Stimulated activated CD4-positive, alpha-beta T cell treated with anti-CD3 and anti-CD28 coated beads, TNF-alpha, amount 100 ng/mL, for 48 hours (primary cell): ENCODE measurements at places on chromosomes 11 and 22.

DNA sequence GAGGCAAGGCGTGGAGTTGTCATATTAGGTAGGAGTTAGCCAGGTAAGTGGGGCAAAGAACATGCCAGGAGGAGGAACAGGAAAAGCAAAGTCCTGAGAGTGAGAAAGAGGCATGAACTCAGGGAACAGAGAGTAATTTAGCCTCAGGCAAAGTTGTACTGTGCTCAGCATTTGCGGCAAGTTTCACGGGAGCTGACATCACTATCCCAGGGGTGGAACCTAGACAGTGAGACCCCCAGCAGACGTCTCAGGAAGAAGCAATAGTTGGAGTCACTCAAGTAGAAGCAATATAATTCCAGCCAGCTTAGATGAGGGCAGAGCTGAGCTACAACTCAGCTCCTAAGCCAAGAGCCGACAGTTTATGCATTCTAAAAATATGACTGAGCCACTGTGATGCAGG, 426.0 kb upstream of the ISX start:
- DNase-seq, result no peak

DNA sequence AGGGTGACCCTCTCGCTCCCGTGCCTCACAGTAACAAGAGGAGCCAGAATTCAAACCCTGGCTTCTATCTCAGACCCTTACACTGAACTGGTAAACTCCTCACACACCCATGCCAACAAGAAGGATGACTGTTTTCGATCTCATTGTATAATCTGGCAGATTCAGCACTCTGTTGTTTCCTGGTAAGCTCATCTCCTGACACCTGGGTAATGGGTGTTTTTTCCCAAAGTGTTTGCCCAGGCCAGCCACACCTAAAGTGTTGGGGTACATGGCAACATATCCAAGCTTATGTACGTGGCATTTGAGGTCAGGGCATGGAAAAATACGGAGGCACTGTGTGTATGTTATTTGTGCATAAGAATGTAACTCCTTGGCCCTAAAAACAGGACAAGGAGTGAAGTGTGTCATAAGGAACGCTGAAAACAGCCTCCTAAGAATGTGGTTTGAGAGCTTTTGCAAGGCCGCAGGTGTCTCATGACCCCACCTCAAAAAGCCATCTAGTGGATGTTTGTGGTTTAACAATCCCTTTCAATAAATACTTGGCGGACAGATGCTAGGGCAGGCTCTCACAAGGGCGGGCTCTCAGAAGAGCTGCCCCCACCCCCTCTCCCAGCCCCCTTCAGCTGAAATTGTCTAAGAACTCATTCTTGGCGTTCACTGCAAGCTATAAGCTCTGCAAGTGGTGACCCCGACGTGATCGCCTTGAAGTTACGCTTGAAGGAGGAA, at the start of gene MS4A15:
TSS of gene MS4A15 (plus strand) at position 561 of the 726 bp plus-strand sequence. CDS start 6,867 bp downstream, outside the sequence.
- DNase-seq, result no peak

DNA sequence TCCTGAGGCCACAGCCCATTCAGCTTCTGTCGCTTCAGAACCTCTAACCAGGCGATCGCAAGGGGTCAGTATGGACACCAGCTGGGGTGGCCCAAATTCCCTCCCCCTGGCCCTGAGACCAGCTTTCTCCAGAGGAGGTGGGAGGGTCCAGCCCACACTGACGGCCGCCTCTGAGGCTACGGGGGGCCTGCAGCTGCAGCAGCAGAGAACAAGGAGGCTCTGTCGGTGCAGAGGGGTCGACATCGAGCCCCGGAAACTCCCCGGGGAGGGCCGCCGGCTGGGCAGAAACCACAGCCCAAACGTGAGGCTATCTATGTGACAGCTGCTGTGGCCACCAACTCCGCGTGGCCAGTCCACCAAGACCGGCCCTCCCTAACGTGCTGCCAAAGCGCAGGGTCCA, 40.8 kb downstream of the ELFN2 start:
- DNase-seq, result no peak

GRCh38 chr11:111765320-111765983, 737 bp downstream of the PPP2R1B start:
- DNase-seq, result no peak

DNA sequence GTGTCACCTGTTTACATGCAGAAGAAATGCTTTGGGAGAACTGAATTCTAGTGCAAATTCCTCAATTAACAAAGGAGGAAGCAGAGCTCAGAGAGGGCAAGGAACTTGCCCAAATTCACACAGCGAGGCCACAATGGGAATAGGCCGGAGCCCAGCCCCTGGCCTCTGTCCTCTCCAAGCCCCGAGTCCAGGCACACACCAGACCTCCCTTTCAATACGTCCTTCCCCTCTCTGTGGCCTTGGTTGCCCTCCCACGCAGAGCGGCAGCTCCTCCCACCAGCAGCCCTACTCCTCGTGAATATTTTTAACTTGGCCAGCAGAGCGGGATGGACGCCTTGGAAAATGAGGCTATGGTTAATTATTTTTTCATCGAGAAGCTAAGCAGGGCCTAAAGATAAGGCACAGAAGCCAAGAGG, 1.6 kb upstream of the CARD10 start:
- no peak for DNase-seq

GRCh38 chr11:93727985-93728791, 13.1 kb downstream of the TAF1D start:
- DNase-seq, result no peak

DNA sequence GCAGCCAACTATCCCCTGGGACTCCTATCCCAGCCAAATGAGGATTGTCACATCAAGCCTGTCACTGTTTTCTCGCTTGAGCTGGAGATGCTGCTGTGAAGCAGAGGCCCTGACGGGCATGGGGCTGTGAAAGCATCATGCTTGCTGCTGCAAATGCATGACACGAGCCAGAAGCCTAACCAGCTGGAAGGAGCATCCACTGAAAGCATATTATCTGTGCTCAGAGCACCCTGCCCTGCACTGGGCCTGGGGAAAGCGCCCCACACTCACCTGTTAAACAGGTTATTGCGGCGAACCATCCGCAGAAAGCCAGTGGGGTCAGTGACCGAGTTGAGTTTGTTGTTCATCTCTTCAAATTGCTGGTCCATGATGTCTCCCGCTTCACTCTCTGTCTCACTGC, 110.9 kb upstream of the PITPNB start:
- no peak for DNase-seq

- peak; percentile 1 for DNase-seq
Observed at GRCh38 chr11:11521306-11522002, 100.4 kb downstream of the GALNT18 start.

DNA sequence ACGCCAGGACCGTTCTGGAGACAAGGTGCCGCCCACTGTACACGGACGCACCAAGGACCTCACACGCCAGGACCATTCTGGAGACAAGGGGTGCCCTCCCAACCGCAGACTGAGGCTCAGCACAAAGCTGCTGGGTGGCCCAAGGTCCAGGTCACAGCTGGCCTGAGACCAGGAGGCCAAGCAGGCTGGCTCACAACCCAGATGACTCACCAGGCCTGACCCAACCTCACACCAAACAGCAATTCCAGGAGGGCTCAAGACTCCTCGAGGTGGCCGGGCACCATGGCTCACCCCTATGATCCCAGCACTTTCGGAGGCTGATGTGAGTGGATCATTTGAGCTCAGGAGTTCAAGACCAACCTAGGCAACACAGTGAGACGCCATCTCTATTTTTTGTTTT, 14.8 kb downstream of the BRD1 start:
- no peak for DNase-seq

DNA sequence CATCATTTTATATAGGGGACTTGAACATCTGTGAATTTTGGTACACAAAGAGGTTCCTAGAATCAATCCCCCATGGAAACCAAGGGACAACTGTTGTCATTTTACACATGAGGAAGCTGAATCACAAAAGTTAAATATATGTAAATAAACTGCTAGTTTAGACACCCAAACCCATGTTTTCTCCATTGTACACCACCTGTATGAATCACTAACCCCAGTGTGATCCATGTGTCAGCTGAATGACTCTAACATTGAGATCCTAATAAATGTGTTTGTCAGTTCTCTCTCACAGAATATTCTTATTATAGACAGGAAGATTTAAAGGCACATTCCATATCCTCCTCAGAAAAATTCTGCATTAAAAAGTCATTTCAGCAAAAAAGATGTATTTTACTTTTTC, 83.3 kb downstream of the ATG16L2 start:
- DNase-seq, result no peak

DNA sequence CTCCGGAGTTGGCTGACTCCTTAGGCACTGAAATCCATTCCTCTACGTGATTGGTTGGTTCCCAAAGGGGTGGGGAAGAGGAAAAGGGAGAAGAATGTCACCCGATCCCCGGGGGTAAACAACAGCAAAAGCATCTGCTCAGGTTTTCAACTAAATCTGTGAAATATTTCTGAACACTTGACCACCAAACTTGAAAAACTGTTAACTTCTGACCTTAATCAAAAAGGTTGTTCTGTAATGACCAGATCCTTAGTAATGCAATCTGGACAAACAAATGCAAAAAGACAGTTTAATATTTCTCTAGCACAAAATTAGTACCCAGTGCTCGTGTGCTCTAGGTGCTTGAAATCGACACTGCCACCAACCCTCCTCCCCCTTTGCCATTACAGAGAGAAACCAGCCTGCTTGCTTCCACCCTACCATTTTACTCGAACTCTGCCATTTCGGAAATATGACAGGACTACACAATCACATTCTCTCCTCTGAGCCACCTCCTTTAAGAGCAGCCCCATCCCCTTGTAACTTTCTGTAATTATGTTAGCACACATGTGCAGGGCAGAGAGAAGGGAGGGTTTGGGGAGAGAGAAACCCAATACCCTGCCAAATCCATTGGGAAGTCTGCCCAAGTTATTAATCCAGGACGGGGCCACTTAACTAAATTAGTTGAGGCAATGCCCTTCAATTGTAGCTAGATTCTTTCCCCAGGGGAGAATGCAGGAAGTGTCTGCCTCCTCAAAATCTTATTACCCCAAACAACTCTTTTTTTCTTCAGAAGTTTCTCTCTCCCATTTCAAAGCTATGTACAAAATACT, 113.8 kb downstream of the RBFOX2 start:
- no peak for DNase-seq

- DNase-seq, result no peak
Observed at GRCh38 chr11:94585399-94585798, 18.2 kb downstream of the PIWIL4 start.

- DNase-seq, result no peak
Observed at GRCh38 chr11:77101043-77101537, 1.6 kb upstream of the OMP start.

- no peak for DNase-seq
Observed at GRCh38 chr11:91397134-91397468, 827.5 kb upstream of the FAT3 start.

DNA sequence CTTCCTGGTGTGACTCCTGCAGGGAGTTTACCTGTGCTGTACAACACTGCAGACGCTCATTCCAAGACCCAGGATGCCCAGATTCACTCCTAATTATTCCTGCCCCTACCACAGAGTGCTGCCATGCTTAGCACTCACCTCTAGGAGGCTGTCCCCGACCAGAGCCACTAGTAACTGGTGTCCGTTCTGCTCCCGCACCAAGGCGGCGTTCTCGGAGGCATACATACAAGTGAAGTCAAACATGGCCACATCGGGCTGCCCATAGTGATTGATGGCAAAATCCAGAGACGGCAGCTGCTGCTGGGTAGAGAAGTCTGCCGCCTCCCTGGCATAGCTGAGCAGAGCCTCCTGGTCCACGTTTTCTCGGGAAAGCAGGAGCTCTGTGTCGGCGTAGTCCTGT, 122.3 kb upstream of the BID start:
- DNase-seq, result no peak

GRCh38 chr22:18966748-18967147, 30.7 kb upstream of the PRODH start:
- DNase-seq, result no peak

DNA sequence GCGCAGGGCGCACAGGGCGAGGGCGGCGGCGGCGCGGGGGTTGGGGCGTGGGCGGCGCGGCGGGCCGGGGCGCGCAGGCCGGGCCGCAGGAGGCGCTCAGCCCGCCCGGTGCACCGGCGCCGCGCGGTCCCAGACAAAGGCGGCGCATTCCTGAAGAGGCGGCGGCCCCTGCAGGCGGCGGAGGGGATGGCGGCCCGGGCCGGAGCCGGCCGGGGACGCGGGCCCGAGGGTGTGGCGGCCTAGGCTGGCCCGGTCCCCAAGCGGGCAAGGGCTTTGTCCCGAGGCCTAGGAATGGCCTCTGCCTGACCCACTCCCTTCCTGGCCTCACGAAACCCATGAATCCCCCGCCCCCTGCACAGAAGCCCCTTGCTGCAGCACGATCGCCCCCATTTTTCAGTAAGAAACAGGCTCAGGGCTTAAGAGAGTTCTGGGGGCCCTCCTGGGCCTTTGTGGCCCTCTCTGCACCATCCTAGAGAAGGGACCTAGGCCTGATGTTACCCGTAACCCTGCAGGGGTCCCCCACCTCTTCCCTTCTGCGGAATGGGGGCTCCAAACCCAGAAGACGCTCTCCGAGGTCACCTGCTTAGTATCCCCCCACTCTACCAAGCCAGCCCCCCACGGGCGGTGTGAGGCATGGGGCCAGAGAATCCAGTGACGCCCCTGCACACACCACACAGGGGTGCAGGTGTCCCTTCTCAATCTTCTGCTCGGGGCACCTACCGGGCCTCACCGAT, at the start of gene RTN4R:
TSS of gene RTN4R (minus strand) at position 40 of the 734 bp plus-strand sequence. CDS start 226 bp downstream, outside the sequence.
- peak; percentile 27 for DNase-seq

DNA sequence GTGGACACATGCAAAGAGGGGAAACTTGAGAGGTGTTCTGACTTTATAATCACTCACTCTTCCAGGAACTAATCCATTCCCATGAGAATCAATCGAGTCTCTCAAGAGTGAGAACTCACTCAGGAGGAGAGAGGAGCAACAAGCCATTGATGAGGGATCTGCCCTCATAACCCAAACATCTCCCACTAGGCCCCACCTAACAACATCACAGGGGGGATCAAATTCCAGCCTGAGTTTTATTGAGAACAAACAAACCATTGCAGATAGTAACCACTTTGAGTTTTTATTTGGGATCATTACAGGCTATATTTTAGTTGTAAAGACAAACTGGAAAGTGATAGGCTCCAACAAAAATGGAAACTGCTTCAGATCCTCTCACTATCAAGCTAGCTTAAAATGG, 328.8 kb upstream of the CTSC start:
- no peak for DNase-seq

DNA sequence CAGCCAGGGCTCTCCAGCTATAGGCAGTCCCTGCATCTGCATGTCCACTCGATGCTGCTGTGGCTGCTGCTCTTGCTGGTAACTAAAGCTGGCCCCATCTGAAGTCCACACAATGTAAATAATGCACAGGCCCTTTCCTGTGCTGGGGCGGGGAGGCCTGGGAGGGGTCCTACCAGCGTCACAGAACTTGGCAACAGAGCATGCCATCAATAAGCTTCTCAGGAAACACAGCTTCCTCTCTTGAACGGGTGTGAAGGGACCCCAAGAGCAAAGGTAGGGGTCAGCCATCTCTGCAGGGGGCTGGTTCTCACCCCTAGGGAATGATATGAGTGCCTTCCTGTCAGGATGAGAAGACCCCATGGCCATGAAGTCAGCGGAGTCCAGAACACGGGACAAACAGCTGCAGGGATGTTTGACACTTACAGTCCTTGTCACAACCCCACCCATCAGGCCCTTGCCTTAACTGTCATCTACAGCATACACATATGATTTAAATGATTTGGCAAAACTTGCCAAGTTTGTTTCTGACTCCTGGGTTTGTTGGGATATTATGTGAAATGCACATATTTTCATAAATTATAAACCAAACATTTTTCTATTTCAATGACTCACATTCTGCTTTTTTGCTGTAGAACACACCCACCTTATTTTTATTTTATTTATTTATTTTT, 39.1 kb upstream of the LYVE1 start:
- no peak for DNase-seq

- no peak for DNase-seq
Observed at GRCh38 chr22:47022075-47022473, 259.6 kb downstream of the TBC1D22A start.

GRCh38 chr11:35118906-35119305, 20.1 kb upstream of the CD44 start:
- DNase-seq, result no peak

- no peak for DNase-seq
Observed at GRCh38 chr22:22684580-22685561, 40.5 kb downstream of the GGTLC2 start.
